ENCODE measurements at places on chromosomes 5 and 9. TPM values are rescaled to one million over a fixed set of nuclear protein-coding genes. Genes with fewer than 3 reads are reported as not detected.

The STPG3 gene
- not detected for total RNA-seq

The PKD2L2 gene
- total RNA-seq: not detected

The GABRA1 gene
- not detected for total RNA-seq

The PHAX gene
- total RNA-seq: 34.9 TPM

Data from vein endothelial cell (primary cell).